ENCODE measurements at places on chromosomes 7 and 10.

DNA sequence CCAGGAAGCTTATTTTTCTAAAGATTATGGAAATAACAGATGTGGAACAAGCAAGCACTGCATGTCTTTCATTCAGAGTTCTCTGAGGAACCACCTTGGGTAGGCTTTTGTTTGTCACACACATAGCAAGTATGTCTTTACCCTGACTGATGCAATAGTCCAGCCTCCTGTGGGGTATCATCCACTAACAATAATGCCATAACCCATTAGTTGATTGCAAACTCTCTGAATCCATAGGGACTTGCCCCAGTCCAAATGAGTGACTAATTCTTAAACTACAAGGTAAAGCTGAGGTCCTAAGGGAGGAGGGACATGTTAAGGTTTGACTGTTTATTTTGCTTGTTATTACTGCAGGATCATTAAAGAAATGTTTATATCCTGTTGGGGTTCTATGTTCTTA, 151.4 kb upstream of the PRPS1L1 start:
- DNase-seq: no peak

DNA sequence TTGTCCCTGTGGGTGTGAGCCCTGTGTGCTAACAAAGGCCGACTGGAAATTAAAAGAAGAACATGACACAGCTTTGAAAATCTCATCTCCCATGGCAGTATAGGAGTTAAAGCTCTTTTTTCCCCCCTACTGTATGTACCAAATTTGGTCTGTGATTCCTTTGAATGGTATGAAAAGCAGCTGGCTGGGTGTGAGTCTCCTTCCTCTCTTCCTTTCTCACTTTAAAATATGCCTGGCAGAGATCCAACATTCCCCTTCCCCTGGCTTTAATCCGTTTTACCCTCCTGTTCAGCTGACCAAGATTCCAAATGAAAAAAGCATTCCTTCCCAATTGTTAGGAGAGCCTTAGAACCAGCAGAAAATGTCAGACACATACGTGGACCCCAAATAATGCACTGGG, 225.0 kb upstream of the CELF2 start:
- no peak for DNase-seq

GRCh38 chr7:106480161-106480579, 180.8 kb downstream of the CCDC71L start:
- DNase-seq: no peak

GRCh38 chr10:114879541-114880158, 58.1 kb downstream of the FHIP2A start:
- DNase-seq: peak; percentile 26

GRCh38 chr10:88336334-88336733, 246.8 kb downstream of the RNLS start:
- no peak for DNase-seq

- DNase-seq: no peak
Observed at GRCh38 chr10:124088915-124089314, 4.5 kb downstream of the CHST15 start.

DNA sequence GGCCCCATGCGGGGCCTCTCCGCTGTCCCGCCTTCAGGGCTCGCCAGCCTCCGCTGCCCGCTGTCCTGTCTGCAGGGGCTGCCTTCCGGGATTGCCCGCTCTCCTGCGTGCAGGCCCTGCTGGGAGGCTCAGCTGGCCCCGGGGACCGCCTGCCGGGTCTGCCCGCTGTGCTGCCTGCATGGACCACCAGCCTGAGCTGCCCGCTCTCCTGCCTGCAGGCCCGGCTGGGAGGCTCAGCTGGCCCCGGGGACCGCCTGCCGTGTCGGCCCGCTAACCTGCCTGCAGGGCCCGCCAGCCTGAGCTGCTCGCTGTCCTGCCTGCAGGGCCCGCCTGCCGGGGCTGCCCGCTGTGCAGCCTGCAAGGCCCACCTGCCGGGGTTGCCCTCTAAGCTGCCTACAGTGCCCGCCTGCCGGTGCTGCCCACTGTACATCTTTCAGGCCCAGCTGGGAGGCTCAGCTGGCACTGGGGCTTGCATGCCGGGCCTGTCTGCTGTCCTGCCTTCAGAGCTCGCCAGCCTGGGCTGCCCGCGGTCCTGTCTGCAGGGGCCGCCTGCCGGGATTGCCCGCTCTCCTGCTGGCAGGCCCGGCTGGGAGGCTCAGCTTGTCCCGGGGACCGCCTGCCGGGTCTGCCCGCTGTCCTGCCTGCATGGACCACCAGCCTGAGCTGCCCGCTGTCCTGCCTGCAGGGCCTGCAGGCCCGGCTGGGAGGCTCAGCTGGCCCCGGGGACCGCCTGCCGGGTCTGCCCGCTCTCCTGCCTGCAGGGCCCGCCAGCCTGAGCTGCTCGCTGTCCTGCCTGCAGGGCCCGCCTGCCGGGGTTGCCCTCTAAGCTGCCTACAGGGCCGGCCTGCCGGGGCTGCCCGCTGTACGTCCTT, 165.1 kb downstream of the GLRX3 start:
- DNase-seq: peak; percentile 40

GRCh38 chr7:135493362-135493761, 16.5 kb downstream of the CNOT4 start:
- DNase-seq: no peak

- no peak for DNase-seq
Observed at GRCh38 chr7:156160811-156161210, 348.5 kb upstream of the SHH start.

DNA sequence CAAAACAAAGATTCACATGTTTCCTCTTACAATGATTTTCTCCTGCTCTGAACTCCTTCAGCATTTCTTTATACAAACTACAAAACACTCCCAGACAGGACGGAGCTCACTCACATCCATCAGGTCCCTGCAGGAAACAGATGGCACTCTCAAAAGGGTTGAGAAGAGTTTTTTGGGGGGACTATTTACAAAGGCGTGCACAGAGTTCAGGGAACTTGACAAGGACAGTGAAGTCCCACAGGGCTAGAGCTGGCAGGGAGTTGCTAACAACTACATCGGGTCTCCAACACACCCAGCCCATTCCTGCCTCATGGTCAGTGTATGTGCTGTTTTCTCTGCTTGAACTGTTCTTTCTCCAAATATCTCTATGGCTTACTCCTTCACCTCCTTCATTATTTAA, 24.7 kb upstream of the YAE1 start:
- no peak for DNase-seq

DNA sequence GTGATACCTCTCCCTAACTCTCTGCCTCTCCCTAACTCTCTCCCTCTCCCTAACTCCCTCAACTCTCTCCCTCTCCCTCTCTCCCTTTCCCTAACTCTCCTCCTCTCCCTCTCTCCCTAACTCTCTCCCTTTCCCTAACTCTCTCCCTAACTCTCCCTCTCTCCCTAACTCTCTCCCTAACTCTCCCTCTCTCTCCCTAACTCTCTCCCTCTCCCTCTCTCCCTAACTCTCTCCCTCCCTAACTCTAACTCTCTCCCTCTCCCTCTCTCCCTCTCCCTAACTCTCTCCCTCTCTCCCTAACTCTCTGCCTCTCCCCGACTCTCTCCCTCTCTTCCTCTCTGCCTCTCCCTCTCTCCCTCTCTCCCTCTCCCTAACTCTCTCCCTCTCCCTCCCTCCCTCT, 2.0 kb upstream of the PTPRN2 start:
- DNase-seq: no peak

- no peak for DNase-seq
Observed at GRCh38 chr10:66983475-66983818, 57.6 kb downstream of the LRRTM3 start.

DNA sequence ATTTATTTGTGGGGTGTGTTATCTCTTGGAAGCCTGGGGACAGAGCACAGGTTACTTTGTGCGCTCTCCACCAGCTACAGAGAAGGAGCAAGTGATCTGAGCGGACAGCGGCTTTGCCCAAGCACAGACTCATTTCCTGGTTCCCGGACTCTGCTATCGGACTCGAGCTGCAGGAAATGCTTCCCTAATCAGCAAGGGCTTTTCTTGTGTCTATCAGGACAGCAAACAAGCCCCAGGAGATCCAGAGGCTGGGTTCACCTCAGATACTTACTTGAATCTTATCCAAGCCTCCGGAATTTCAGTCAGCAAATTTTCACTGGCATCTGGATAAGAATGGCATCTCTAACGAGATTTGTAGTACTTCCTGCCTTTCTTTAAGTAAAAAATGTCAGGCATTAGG, 27.8 kb downstream of the MRC1 start:
- DNase-seq: no peak

GRCh38 chr10:112208997-112209396, 25.4 kb upstream of the GPAM start:
- DNase-seq: no peak

DNA sequence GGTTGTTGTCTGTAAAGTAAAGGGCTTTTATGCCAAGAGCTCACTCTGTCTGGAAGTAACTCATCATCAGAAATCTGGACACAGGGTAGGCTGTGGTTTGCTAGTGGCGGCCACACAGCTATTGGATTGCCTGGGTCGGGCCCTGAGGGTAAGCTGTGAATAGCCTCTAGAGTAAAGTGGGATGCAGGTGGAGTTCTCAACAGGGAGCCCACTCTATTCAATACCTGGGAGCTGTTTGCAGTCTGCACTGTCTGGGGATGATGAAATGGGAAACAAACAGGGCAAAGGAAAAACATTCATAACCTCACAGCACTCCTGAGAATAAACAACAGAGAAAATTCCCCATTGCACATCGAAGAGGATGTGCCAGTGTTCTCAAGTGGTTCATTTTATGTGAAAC, 582.6 kb downstream of the CALN1 start:
- no peak for DNase-seq

- no peak for DNase-seq
Observed at GRCh38 chr7:148914208-148914777, 30.2 kb upstream of the EZH2 start.

- no peak for DNase-seq
Observed at GRCh38 chr7:123057911-123058310, 62.4 kb upstream of the TAS2R16 start.

DNA sequence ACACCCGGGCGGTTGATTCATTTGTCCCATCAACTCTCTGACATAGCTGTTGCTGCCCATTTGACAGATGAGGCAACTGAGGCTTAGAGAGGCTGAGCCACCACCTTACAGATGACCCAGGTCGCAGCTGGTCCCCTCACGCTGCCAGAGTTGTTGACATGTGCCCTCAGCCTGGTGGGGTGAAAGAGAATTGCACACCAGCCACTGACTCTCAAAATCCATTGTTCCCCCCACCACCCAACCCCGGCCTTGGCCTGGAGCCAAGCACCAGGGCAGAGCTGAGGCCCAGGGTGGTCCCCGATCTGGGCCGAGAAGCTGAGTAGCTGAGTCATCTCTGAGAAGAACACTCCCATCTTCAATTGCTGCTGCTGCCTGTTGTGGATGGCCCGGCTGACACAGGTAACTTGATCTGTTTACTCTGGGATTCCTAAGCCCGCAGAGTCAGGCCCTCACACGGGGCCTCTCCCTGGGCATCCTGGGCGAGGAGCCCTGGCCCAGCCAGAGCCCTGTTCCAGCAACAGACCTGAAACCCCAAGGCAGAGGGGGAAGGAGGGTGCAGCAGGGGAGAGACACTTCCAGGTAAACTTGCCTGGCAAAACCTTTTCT, 27.5 kb downstream of the PVRIG start:
- DNase-seq: no peak

DNA sequence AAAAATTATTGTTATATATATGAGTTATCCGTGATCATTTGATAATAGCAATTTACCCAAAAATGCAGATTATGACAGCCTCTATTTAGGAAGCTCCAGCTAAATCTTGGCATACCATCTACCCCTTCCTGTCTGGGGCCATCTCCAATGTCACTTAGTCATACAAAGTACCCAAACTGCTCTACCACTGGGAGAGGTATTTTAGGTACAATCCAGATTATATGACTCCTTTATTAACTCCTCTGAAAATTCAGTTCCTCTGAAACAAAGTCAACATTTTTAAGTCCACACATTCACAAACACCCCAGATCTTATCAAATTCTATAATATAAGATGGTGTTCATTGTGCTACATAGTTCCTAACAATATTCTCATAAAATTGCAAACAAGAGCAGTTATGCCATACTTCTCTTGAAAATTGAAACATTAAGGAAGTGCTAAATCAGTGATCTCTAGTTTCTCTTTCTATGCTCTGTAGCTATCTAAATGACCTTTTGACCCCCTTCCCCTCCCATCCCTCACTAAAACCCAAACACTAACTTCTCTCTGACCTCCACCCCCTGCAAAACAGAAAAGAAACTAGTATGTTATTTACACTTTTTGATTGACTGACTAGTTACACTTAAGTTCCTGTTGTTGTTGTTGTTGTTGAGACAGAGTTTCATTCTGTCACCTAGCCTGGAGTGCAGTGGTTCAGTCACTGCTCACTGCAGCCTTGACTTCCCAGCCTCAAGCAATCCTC, 16.4 kb downstream of the HOXA1 start:
- no peak for DNase-seq

- DNase-seq: no peak
Observed at GRCh38 chr10:119022846-119023552, 6.5 kb upstream of the NANOS1 start.

- no peak for DNase-seq
Observed at GRCh38 chr7:147798001-147798400, 792.6 kb upstream of the C7orf33 start.

DNA sequence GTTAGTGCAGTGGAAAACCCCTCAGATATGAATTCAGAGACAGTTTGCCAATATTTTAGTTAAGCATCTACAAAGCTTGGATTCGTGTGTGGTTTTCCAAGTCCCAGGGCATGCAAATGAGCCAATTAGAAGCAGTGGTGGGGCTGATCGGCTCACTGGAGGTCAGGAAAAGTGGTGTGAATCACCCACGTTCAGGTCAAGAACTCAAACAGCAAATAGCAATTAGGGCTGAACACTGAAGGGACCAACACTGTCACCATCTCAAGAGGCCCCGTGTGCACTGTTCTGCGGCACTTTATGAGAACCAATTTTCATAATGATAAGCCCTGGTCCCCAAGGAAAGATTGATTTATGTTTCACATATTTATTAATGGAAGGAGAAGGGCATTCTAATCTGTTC, 68.9 kb downstream of the ADARB2 start:
- no peak for DNase-seq

- no peak for DNase-seq
Observed at GRCh38 chr10:98269435-98269912, 1.5 kb upstream of the LOXL4 start.

GRCh38 chr7:40634118-40634517, 499.3 kb downstream of the SUGCT start:
- no peak for DNase-seq

DNA sequence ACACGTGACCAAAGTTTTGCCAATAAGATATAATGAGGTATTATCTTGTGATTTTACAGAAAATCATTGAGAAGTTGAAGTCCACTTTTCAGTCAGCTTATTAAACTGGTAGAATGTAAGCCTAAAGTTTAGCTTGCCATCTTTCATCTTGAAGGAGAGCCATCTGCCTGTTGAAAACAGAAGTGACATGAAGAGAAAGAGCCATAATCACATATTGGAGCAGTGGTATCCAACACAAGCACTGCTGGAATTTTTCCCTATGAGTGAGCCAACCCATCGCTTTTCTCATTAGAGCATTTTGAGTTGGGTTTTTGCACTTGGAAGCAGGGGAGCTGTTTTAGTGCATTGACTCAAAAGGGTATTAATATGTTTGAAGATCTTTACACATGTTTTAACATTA, 117.6 kb upstream of the FERD3L start:
- DNase-seq: no peak

GRCh38 chr7:144519925-144520324, 116.4 kb upstream of the NOBOX start:
- no peak for DNase-seq

All from T-cell (primary cell).